ENCODE measurements at places on chromosomes 7 and 10.

DNA sequence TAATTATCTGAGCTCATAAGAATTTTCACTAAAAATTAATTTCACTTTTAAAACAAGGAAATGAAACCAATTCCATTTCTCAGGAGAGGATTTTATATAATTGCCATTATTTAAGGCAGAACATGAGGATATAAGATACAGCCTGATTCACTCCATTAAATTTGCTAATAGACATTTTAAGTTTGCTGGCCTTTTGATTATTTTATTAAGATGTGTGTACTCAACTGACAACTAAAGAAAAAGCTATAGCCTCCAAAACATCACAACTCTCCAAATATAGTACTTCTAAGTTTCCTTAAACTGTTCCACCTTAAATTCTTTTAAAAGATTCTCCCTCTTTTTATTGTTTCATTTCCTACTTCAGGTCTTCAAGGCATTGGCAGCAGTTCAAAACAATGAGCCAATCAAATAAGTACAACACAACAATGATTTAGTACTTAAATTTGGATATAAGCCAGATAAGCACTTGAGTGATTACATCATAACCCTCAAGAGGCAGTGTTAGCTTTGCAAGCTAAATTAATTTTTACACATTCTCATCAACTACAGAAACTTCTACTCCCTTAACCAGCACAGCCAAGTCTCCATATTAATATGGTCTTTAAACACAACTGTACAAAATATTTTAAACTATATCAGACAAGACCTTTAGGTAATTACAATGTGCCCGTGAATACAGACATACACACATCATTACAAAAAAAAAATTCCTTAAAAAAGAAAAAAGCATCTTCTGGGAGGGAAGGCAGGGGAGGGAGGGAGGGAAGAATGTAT is 121.8 kb downstream of the KMT2C start:
- no peak for DNase-seq

GRCh38 chr7:92461027-92462003 is 14.0 kb downstream of the GATAD1 start:
- DNase-seq = no peak

DNA sequence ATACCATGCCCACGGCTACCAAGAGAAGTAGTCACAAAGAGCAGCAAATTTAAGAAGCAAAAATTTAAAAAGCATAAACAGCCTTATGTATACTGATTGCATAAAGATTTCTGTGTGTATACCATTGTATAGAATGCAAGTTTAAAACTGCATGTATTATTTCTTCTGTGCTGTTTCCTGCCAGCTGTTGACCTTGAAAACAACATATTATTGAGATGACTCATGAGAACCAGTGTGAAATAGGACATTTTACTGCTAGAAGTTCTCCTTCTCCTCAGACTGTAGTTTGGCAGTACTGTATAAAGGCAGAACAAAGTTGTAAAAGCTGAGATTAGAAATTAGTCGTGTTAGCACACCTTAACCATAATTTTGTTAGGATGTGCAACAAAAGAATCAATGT is 42.3 kb upstream of the SGCE start:
- DNase-seq = no peak

GRCh38 chr10:29714096-29714874 is 79.5 kb upstream of the SVIL start:
- DNase-seq = no peak
